ENCODE measurements at places on chromosomes 16 and 17.

GRCh38 chr16:51816929-51817328 is 665.9 kb upstream of the SALL1 start:
- DNase-seq = no peak

- no peak for DNase-seq
These were observed 36.0 kb upstream of the FBXO47 start for GRCh38 chr17:39002991-39003715.

- DNase-seq = no peak
These were observed 39.7 kb downstream of the ABCC6 start for GRCh38 chr16:16183562-16183961.

DNA sequence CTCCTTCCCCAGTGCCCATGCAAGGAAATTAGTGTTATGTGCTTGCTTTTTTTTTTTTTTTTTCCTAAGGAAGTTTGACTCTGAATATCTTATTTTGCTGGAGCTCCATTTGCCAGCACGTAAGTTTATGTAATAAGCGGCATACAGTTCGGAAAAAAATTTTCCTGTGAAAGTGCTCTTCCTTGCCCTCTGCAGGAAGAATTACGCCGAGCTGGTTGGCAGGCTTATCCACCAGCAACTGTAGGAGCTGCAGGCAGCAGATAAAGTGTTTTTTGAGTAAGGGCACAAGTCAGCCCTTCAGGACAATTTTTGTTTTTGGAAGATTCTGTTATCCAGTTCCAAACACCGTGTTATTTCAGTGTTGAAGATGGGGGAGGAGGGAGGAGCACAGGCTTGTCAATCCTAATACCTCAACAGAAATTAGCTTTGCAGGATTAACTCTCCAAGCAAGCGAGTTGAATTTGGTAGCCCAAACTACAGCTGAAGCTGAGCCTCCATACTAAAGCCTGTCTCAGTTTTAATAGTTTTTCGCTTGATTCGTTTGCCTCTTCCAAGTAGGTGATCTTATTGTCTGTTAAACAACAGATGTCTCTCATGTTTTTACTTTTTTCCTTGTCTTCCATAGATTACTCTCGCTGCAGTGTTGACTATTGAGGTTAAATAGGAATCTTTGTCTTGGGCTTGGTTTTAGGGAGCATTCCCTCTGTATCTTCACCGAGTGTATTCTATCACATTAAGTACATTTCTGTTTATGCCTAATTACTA is 1.1 kb downstream of the SPECC1 start:
- DNase-seq = peak; percentile 43

DNA sequence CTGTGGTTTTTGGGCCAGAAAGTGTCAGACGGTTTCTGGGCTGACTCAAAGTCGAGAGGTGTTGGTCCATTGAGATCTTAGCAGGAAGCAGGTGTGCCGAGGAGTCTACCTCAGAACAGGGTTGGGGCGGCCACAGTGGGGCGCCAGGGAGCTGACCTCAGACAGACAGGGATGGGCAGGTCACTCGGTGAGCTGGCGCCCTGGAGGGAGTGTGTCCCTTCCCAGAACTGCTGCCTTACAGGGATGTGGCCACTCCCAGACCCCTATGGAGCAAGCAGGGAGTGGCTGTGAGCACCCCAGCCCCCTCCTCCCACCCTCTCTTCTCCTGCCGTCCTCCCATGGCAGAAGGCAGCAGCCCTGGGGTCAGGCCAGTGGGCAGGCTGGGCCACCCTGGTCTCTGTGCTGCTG is 14.0 kb upstream of the DPEP1 start:
- DNase-seq = no peak

DNA sequence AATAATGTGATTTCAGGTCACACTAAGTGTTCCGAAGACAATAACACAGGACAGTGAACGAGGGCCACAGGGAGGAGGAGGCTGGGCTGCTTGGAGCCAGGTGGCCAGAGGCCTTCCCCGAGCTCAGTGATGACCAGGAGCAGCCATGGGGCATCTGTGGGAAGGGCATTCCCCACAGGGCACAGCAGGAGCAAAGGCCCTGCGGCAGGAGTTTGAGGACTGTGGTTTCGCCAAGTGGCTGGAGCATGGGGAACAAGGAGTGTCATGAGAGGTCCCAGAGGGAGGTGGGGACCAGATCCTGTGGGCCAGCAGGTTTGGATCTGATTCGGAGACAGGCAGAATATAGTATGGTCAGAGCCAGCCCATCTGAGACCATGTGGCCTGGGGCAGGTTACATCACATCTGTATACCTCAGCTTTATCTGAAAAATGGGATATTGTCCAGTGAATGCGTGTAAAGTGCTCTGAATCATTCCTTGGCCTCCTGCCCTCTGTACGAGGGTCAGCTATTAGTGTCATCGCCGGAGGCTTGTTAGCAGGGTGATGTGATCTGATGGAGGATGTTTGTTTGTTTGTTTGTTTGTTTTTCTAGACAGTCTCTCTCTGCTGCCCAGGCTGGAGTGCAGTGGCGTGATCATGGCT is 176.8 kb downstream of the KATNIP start:
- no peak for DNase-seq

- DNase-seq = no peak
These were observed 212.7 kb upstream of the PMFBP1 start for GRCh38 chr16:72384651-72385050.

DNA sequence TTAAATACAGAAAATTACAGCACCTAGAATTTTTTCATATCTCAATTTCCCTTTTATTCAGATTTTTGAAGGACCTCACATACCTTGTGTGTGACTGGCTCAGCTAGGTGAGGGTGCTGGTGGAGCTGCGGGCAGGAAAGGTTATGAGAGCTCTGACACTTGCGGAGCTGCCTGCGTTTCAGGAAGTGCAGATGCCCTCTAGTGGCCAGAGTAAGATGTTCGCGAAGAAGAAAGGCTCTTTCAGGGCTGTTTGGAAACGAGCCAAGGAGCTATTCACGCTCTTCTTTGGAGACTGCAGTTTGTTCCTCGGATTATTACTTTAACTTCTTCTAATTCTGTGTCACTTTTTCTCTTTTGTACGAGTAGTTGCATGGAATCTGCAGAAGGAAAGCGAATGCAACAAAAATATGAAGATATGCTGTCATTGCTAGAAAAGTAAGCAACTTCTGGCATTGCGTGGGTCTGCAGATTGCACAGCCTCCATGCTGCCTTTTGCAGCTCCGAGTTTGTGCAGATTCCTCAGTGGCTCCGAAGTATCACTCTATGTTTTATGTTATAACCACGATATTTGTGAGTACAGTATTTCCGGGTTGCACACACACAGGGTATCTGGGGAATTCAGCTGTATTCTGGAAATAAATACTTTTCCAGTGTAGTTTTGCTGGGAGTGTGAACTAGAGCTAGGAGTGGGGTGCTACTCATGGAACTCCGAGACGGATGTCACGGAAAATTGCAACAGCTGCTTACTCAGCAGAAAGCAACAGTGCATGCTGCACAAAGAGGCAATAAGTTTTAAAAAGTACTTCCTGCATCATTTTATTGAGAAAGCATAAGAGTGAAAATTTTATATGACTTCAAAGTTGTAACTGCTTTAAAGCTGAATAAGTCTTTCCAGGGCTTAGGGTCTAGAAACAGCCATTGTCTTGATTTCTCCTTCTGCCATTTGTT is 46.3 kb downstream of the DNAH9 start:
- peak; percentile 53 for DNase-seq

- no peak for DNase-seq
These were observed 3.9 kb downstream of the NAGS start for GRCh38 chr17:44008205-44008909.

DNA sequence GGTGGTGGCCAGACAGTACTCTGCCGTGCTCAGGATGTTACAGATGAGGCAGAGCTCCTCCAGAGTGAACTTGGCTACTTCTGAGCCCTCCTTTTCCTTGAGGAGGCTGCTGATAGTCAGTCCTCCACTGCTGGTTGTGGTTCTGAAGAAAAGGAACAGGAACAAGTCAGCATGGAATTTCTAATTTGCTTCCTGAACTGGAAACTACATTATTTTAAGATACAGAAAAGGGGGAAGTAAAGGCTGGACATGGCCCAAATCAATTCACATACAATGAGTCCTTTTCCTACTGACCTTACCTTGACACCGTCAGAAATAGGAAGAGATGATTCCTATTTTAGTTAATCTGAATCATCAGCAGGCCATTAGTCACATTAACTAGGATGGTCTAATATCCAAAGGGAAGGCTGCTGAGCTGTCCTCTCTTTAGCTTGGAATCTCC is 154.2 kb downstream of the VPS53 start:
- peak; percentile 61 for DNase-seq

DNA sequence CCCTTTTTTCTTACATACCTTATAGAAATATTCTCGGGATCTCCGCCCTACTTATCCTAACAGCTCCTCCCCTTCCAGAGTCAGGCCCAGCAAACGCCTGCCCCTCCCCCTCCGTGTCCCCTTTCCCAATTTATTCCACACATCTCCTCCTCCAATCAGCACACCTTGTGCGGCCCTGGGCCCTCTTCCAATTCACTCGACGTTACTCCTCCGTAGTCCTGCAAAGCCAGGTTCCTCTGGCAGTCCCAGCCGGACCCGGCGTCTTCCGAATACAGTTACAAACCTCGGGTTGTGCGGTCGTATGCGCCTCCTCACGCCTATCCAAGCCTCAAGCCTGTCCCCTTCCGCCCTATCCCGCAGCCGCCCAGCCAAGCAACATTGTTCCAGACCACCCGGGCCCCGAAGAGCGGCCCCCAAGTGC is 677 bp downstream of the CBX1 start:
- DNase-seq = no peak

GRCh38 chr17:66715745-66716156 is 119.2 kb upstream of the CACNG5 start:
- peak; percentile 32 for DNase-seq

DNA sequence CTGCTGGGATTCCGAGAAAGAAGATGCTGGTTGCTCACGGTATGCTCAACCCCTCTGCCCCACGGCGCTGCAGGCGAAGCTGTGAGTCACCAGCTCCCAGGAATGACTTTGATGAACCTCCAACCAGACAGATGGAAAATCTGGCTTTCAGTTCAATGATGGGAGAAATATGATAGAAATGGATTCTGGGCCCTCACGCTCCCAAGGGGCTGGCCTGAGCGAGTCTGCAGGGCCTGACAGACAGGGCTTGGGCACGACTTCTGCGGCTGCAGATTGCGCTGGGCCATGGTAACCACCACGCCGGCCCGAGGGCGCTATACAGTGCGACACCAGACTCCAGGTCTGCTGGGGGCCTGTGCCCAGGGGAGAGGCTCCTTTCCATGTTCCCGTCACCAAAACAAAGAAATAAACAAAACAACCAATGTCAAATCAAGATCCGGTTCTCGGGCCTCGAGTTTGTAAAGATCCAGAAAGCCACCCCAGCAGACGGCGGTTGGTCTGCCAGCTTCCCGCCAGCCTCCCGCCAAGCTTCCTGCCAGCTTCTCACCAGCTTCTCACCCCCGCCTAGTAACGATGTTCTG is 11.1 kb upstream of the ABR start:
- no peak for DNase-seq

GRCh38 chr16:88922114-88922825 is 54.7 kb downstream of the CBFA2T3 start:
- no peak for DNase-seq

- DNase-seq = no peak
These were observed 38.0 kb downstream of the CUEDC1 start for GRCh38 chr17:57916925-57917858.

DNA sequence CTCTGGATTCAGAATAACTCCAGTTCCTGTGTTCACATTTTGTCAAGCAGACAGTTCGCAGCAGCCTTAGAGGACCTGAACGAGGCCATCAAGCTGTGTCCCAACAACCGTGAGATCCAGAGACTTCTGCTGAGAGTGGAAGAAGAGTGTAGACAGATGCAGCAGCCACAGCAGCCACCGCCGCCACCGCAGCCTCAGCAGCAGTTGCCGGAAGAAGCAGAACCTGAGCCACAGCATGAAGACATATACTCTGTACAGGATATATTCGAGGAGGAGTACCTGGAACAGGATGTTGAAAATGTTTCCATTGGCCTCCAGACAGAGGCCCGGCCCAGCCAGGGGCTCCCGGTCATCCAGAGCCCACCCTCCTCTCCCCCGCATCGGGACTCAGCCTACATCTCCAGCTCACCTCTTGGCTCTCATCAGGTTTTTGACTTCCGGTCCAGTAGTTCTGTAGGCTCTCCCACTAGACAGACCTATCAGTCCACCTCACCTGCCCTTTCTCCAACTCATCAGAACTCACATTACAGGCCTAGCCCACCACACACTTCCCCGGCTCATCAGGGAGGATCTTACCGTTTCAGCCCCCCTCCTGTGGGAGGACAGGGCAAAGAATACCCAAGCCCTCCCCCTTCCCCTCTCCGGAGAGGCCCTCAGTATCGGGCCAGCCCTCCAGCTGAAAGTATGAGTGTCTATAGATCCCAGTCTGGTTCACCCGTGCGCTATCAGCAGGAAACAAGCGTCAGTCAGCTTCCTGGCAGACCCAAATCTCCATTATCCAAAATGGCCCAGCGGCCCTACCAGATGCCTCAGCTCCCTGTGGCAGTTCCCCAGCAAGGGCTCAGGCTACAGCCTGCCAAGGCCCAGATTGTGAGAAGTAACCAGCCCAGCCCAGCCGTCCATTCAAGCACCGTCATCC is 25.9 kb downstream of the CYB561 start:
- no peak for DNase-seq

GRCh38 chr17:8857919-8858318 is 9.6 kb downstream of the PIK3R6 start:
- DNase-seq = no peak

GRCh38 chr17:32659419-32659842 is 172.6 kb downstream of the CDK5R1 start:
- DNase-seq = peak; percentile 38

- peak; percentile 90 for DNase-seq
These were observed 64.2 kb downstream of the SPECC1 start for GRCh38 chr17:20073055-20073979.

DNA sequence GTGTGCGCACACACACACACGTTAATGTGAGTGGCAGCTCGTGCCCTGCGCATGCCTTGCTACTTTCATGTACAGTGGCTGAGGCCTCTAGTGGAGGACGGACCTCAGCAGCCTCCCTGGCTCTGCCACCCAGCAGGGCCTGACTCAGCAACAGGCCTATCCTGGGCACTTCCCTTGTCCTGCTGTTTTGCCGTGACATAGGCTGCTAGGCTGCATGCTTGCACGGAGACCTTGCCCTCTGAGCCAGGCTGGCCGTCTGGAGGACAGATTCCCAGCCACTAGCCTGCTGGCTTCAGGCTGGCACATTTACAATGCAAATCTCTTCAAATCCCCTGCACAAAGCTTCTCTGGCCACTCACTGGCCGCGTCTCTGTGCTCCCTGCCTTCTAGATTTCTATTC is 9.5 kb downstream of the RNF213 start:
- no peak for DNase-seq

GRCh38 chr17:32971171-32971570 is 20.5 kb upstream of the SPACA3 start:
- peak; percentile 51 for DNase-seq

DNA sequence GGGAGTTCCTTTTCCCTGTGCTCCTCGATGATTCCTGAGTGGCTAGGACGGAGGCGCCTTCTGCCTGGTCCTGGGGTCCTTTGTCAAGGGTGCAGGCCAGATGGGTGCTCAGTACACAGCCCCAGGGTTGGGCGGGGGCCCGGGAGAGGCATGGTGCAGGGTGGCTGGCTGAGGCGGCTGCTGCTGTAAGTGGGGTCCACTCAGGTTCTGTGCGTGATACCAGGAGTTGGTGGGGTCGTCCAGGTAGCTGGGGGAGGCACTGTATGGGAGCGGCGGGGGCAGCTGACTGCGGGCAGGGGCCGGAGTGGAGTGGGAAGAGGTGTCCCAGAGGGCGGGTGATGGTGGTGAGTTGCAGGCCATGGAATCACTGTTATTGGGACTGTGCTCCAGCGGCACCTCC is 3.6 kb downstream of the DLX3 start:
- DNase-seq = no peak
